ENCODE measurements at places on chromosomes 7 and 10.

GRCh38 chr7:41627645-41628298 is 75.1 kb downstream of the INHBA start:
- no peak for DNase-seq

DNA sequence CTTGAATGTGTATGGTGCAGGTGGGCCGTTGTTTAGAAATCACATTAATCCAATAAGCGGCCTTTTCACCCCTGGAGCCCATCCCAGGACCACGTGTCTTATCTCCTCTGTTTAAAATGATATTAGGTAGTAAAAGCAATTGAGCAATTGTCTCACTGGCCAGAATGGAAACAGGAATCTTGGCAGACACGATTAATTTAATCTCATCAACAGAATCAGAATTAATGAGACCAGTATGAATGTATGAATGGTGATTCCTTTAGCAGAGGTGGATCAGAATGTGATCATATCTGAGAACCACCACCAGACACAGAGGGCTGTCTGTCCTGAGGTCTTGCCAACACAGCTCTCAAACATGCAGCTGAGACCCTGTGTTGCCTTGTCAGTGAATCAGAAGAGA is 1591.4 kb downstream of the REEP3 start:
- no peak for DNase-seq

DNA sequence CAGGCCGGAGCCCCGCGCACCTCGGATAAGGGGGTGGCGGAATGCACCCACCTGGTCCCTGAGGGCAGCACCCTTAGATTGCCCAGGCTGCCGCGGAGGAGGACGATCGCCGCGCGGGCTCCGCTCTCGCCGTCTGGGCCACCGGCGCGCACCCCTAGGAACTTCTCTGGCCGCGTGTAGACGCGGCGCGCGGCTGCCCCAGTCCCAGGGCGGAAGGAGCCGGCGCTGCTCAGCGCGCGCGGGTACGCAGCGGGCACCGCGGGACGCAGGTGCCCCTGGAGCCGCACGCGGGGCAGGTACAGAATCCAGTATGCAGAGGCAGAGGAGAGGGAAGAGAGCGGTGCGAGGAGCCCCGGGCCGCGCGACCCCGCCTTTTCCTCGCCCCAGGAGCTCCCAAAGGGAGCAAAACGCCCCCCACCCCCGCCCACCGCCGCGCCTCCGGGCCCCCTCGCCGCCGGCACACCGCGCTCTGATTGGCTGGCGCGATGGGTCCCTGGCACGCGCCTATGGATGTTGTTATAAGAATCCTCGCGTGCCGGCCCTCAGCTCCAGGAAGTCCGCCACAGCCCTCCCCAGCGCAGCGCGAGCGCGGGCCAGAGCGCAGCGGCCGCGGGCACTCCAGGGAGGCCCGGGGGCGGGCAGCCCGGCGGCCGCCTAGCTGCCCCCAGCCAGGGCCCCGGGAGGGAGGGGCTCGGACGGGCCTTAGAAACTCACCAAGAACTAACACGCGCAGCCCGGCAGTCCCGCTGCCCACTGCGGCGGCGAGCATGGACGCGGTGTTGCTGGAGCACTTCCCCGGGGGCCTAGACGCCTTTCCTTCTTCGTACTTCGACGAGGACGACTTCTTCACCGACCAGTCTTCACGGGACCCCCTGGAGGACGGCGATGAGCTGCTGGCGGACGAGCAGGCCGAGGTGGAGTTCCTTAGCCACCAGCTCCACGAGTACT is at the start of gene PTF1A:
Gene PTF1A, plus strand, starts transcription at position 549 of the 948 bp plus-strand sequence. Its CDS starts 219 bp downstream, at position 768.
- DNase-seq = no peak

- no peak for DNase-seq
Measured at GRCh38 chr7:140888087-140888486, 36.6 kb downstream of the BRAF start.

GRCh38 chr10:95694665-95695064 is 938 bp upstream of the TCTN3 start:
- DNase-seq = no peak

DNA sequence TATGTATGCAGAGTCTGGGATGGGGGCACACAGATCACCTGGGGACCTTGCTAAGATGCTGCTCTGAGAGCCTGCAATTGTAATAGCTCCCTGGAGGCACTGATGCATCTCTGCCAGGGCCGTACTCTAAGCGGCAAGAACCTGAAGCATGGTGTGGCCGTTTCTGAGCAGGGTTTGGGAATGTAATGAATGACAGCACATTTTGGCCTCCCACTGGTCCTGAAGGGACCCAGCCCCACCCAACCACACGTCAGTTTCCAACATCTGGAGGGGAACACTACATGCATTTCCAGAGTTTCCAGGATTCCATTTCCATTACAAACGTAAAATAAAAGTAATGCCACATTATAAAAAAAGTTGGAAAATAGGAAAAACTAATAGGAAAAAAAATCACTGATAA is 14.0 kb downstream of the ZCCHC24 start:
- DNase-seq = no peak

- no peak for DNase-seq
Measured at GRCh38 chr10:34941471-34942357, 126.6 kb upstream of the PARD3 start.

GRCh38 chr10:101363850-101364400 is 10.0 kb downstream of the BTRC start:
- DNase-seq = no peak

DNA sequence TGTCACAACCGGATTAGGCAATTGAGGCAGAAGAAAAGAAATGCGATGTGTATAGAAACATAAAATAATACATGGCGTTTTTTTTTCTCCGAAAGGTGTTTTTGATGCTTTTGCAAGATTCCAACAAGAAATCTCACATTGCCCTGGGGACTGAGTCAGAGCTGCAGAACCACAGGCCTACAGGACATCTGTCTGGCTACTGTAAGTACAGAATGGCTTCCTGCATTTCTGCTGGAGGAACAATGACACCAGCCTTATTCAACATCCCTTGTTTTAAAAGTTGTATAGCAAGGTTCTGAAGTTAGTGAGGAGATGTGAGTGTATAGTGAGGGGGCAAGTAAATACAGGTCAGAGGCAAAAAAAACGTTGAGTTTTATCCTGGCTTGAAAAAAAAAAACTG is 256.4 kb downstream of the ABCA13 start:
- DNase-seq = no peak

DNA sequence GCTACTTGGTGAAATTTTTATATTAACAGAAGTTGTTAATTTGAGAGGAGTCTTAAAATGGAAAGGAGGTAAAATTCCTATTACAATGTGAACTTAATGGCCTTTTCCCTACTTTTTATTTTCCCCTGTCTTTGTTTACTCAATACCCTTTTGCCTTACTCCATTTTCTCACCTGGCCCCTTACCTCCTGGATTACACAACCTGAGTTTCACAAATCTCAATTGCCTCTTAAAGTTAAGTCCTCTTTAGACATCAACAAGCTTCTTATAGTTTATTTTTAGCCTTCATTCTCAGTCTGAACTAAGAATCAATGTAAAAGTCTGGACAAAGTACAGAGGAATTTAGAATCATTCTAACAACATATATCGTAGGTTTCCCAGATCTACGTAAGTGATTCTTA is 247.0 kb downstream of the PCDH15 start:
- DNase-seq = no peak

- peak; percentile 69 for DNase-seq
Measured at GRCh38 chr10:116669832-116670644, 49.3 kb downstream of the PNLIPRP2 start.

DNA sequence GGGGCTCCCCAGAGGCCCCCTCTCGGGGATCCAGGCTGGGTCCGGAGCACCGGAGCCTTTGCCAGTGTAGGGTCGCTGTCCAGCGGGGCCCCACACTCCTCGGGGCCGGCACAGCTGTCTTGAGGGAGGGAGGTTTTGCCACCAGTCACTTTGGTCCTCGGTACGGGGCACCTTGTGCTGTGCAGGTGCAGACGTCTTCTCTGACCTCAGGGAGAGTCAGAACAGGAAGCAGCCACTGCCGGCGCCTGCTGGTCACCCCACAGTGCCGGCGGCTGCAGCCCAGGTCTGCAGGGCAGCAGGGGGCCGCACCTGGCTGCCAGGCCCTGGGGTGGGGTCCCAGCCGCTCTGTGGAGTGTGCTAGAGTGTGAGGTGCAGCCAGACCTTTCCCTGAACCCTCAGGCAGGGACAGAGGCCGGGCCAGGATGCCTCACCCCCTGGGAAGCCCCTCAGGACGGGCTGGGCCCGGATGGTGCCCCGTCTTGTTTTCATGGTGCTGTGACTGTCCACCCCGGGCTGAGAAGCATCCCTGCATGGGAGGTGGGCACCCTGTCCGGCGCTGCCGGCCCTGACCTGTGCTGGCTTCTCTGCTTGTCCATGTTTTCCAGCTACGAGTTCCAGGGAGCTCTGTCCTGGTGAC is 8.2 kb downstream of the MAFK start:
- DNase-seq = no peak

GRCh38 chr7:70706204-70706603 is 425.7 kb upstream of the GALNT17 start:
- no peak for DNase-seq

GRCh38 chr7:80528689-80529088 is 16.8 kb upstream of the GNAT3 start:
- no peak for DNase-seq

- DNase-seq = no peak
Measured at GRCh38 chr7:41731493-41732435, 28.9 kb upstream of the INHBA start.

GRCh38 chr7:104921596-104921995 is 92.4 kb upstream of the KMT2E start:
- no peak for DNase-seq

DNA sequence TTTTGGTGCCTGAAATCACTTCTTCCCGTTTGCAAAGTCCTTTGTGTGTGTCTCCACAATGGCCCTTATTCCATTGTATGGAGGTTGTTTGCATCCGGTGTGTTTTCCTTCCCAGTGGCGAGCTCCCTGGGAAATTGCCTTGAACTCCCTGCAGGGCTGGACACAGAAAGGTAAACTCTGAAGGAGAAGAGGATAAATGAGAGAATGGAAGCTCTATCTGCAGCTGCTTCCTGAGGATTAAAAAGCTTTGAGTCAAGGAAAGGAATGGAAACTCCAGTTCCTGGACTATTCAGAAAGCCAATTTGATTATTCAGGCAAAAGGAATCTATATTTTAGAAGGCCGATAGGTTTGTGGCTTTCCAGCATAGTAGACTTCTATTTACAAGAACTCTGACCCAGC is 4.4 kb upstream of the GRK5 start:
- DNase-seq = no peak

DNA sequence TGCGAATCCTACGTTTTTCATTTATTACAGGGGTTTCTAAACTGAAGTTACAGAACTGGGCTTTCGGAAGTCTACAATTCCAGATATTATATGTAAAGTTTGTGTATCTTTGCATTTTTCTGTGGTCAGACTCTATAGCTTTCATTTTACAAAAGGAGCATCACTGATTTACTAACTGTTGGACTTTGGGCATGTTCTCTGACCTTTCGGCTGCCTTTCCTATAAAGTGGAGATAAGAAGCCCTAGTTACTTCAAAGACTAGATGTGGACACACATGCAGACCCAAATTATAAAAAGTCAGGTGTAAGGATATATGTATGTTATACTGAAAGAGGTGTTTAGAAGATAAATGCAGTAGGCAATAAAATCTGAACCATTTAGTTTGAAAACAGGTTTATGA is 126.6 kb upstream of the PRKCQ start:
- no peak for DNase-seq

GRCh38 chr10:114408968-114409444 is 4.7 kb upstream of the AFAP1L2 start:
- no peak for DNase-seq

DNA sequence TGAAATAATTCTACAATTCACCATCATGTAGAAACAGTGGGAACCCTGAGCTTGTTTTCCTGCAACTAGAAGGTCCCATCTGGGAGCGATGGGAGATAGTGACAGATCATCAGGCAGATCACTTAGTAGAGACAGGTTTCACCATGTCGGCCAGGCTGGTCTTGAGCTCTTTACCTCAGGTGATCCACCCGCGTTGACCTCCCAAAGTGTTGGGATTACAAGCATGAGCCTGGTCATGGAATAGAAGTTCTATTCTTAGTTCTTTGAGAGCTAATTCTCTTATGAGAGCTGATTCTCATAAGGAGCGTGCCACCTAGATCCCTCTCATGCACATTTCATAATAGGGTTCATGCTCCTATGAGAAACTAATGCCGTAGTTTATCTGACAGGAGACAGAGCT is 778.0 kb upstream of the AUTS2 start:
- peak; percentile 15 for DNase-seq

DNA sequence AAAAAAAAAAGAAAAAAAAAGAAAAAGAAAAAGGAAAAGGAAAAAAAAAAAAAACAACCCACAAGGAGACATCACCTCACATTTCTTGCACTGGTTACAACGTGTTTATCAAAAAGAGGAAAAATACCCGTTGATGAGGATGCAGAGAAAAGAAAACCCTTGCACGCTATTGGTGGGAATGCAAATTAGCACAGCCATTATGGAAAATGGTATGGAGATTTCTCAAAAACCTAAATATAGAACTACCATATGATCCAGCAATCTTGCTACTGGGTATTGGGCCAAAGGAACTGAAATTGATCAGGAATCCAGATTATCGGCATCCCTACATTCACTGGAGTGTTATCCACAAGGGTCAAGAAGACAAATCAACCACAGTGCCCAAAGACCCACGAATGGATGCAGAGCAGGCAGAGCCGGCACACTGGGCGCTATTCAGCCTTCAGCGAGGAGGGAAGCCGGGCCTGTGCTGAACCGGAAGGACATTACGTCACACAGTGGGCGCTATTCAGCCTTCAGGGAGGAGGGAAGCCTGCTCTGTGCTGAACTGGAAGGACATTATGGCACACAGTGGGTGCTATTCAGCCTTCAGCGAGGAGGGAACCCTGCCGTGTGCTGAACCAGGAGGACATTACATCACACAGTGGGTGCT is 258.7 kb downstream of the ZMYND11 start:
- no peak for DNase-seq

DNA sequence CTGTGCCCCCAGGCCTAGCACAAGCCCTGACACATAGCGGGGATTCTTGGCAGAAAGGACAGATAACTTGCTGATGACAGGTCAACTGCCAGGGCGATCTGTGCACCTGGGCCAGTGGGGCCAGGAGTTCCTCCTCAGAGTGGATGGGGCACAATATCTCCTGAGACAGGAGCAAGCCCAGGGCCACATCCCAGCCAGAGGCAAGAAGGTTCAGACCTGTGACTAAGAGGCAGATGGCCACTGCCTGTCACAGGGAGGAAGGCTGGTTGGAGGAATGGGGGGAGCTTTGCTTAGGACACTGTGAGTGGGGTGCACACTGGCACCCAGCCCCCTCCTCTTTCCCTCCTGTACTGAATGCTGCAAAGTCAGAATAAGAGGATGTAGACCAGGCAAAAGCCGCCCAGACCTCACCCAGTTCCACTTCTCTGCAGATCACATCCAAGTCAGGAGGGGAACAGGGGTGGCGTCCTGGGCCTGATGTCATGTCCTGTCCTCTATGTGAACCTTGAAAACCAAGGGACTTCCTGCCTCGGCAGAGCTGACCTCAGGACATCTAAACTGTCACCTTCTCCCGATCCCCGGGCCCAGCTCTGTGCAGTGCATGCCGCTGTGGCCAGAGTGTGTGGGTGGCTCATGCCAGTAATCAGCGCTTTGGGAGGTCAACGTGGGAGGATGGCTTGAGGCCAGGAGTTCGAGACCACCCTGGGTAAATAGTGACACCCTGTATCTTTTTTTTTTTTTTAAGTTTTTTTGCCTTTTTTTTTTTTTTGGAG is 1.3 kb downstream of the GUSB start:
- peak; percentile 56 for DNase-seq

GRCh38 chr10:23331567-23332301 is 12.9 kb downstream of the C10orf67 start:
- no peak for DNase-seq

Measured in large intestine (tissue), 12 donors.